T-cell (primary cell): ENCODE measurements at places on chromosomes 16 and 17. TPM values are rescaled to one million over a fixed set of nuclear protein-coding genes. Genes with fewer than 3 reads are reported as not detected.

DNA sequence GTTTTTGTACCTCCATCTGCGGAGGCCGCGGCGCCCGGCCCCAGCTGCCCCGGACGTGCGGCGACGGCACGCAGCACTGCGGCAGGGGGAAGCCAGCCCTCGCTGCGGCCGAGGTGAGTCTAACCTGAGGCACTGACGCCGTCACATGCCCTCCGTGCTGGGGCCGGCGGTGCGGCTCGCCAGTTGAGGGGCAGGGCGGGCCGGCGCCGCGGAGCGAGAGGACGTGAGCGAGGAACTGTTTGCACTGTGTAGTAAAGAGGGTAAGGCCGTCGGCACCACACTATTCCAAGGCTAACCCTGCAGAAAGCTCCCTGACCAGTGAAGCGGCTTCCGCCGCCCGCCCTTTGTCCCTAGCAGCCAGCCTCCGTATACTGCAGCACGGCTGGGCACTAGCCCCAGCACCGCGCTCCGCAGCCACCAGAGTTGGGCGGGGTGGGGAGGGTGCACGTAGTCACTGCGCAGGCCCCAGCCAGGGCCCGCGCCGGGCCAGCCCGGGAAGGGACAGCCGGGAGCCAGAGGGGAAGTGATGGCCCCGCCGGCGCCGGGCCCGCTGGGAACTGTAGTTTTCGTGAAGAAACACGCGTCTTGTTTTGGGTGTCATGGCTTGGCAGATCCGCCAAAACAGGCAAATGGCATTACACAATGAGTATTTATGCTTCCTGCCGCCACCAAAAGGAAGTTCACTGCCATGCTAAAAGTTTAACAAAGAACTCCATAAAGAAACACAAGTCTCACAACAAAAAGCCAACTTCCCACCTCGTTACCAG is 580 bp upstream of the KANSL1 start:
- H3K4me1 ChIP-seq, result peaks cover 39% of the 10 kb centered on the region
- H3K27me3 ChIP-seq, result no peaks in the 10 kb centered on the region
- peak; percentile 96 for DNase-seq
- H3K27ac ChIP-seq, result peak overlapping the region; percentile 100
- no peaks in the 10 kb centered on the region for H3K36me3 ChIP-seq

DNA sequence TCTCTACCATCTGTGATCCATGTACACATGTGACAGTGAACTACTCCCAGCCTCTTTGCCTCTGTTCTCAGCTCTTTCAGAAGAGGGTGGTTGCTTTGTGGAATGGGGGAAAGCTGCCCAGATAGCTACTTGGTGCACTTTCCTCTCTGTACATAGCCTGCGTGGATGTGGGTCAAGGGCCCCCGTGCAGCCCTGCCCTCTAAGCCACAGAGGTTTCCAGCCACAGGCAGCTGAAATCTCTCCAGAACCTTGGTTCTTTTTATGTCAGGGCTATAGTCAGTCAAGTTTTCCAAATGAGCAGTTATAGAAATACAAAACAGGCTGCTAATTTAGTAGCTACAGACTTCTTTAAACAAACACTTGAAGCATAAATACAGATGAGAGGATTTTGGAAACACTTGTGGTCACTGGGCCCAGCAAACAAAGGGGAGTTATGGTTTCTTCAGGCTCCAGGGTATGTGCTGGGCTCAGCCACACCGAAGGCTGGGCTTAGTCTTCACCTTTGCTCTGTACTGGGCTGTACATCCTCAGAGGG is 199.7 kb upstream of the ASIC2 start:
- H3K4me1 ChIP-seq, result no peaks in the 10 kb centered on the region
- H3K27me3 ChIP-seq, result no peaks in the 10 kb centered on the region
- H3K36me3 ChIP-seq, result no peaks in the 10 kb centered on the region
- no peak for DNase-seq
- no peak overlapping the region for H3K27ac ChIP-seq
- H3K4me3 ChIP-seq, result no peak overlapping the region

SLC2A4 gene
- not detected for total RNA-seq

CPHXL gene
- total RNA-seq, result not detected

KRT15 gene
- not detected for total RNA-seq

DNA sequence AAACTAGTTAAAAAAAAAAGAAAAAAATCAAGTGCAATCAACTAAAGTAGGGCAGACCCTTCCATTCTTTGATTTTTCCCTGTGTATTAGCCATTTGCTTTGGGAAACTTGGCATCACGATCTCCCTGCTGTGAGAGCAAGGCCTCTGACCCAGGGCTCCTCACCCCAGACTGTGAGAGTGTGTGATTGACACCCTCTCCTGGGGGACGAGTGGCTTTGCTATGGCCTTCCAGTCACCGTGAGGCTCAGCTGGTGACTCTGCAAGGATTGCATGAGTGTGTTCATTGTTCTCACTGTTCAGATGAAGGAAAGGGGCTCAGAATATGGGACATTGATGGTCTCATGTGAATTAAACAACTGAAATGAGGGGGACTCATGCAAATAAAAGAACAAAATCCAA is 69.0 kb upstream of the BCAR1 start:
- no peak overlapping the region for H3K4me3 ChIP-seq
- DNase-seq, result no peak
- H3K4me1 ChIP-seq, result peaks cover 27% of the 10 kb centered on the region

- H3K4me1 ChIP-seq, result peaks cover 5% of the 10 kb centered on the region
- no peaks in the 10 kb centered on the region for H3K27me3 ChIP-seq
- no peak overlapping the region for H3K27ac ChIP-seq
- no peak overlapping the region for H3K4me3 ChIP-seq
Measured at GRCh38 chr17:17313350-17313991, 10.3 kb downstream of the NT5M start.

DNA sequence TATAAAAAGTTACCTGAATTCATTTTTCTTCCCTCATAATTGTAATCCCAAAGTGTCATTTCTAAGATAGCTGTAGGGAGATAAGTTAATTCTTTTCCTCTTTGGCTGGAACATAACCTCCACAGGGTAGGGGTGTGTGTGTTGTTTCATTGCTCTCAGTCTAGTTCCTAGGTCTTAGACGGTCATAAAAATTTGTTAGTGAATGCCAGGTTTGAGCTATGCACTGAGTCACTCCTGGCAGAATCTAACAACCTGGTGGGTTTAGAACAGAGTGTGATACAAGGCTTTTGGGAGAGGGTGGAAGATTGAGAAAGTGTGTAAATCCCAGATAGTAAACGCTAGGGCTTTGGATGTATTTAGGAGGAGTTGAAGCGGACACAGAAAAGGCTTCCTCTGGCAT is 894 bp upstream of the PHKG2 start:
- H3K27ac ChIP-seq, result peak overlapping the region; percentile 79
- no peaks in the 10 kb centered on the region for H3K27me3 ChIP-seq
- H3K4me3 ChIP-seq, result peak overlapping the region; percentile 74
- H3K36me3 ChIP-seq, result peaks cover 8% of the 10 kb centered on the region
- H3K4me1 ChIP-seq, result peaks cover 18% of the 10 kb centered on the region

DNA sequence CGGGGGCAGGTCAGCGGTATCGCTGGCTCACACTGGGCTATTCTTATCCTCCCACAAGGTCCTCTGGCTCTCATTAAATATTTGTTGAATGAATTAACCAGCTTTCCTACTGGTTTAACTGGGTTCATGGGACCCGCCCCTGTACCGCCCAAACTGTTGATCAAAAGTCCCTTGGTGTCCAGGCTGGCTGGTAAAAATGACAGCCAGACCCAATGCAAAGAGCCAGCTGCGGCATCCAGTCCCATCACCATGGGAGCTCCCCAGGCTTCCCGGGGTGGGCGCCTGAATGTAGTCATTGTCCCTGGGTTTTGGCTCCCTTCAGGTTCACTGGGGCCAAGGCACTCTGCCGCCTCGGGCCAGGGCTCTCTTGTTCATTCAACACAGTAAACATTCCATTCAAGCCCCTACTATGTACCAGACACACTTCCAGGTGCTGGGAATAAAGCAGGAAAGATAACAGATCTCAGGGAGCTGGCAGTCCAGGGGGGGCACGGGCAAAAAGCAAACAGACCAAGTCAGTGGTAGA is 11.7 kb upstream of the ATP2C2 start:
- H3K4me1 ChIP-seq, result no peaks in the 10 kb centered on the region
- DNase-seq, result no peak
- no peak overlapping the region for H3K27ac ChIP-seq
- no peaks in the 10 kb centered on the region for H3K27me3 ChIP-seq
- no peaks in the 10 kb centered on the region for H3K36me3 ChIP-seq

- peak overlapping the region; percentile 66 for H3K4me3 ChIP-seq
- peak overlapping the region; percentile 95 for H3K27ac ChIP-seq
- no peaks in the 10 kb centered on the region for H3K36me3 ChIP-seq
Measured at GRCh38 chr17:17840751-17841591, 4.2 kb upstream of the SREBF1 start.

DNA sequence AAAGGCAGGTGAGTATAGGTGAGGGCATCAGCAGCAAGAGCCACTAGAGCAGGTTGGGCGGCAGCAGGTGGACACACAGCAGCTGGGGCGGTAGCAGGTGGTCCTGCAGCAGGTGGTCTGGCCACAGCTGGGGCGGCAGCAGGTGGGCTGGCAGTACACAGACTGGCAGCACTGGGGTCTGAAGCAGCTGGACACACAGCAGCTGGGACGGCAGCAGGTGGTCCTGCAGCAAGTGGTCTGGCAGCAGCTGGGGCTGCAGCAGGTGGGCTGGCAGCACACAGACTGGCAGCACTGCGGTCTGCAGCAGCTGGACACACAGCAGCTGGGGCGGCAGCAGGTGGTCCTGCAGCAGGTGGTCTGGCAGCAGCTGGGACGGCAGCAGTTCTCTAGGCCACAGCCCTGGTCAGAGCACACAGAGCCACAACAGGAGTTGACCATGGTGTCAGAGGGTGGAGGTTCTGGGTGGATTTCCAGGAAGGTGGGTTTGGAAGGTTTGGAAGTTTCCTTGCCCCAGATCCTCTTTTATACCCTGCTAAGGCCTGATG is at the start of gene KRTAP4-2:
Gene KRTAP4-2 (minus strand): TSS at position 495 of the 545 bp plus-strand sequence. CDS start 57 bp downstream, at position 438.
- H3K27me3 ChIP-seq, result no peaks in the 10 kb centered on the region
- no peak for DNase-seq
- no peaks in the 10 kb centered on the region for H3K4me1 ChIP-seq
- no peak within 1 kb of the TSS for H3K4me3 ChIP-seq
- H3K36me3 ChIP-seq, result no peaks in the 10 kb centered on the region
- no peak within 1 kb of the TSS for H3K27ac ChIP-seq

DNA sequence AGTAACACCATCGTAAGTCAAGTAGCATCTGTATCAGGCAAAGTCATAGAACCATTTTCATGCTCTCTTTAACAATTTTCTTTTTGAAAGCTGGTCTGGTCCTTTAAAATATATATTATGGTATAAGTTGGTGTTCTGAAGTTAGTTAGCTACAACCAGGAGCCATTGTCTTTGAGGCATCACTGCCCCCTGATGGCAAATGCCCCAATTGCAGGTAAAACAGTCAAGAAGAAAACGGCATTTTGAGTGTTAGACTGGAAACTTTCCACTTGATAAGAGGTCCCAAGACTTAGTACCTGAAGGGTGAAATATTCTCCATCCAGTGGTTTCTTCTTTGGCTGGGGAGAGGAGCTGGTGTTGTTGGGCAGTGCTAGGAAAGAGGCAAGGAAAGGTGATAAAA is 14.1 kb downstream of the TP53 start:
- H3K4me1 ChIP-seq, result no peaks in the 10 kb centered on the region
- H3K4me3 ChIP-seq, result no peak overlapping the region
- no peak overlapping the region for H3K27ac ChIP-seq
- DNase-seq, result no peak
- H3K27me3 ChIP-seq, result no peaks in the 10 kb centered on the region

TSPAN10 gene
- 0.58 TPM for total RNA-seq

GRCh38 chr16:567373-568256 is 810 bp downstream of the NHLRC4 start:
- no peaks in the 10 kb centered on the region for H3K27me3 ChIP-seq
- no peak for DNase-seq
- peak overlapping the region; percentile 46 for H3K4me3 ChIP-seq
- peak overlapping the region; percentile 31 for H3K27ac ChIP-seq
- peaks cover 50% of the 10 kb centered on the region for H3K4me1 ChIP-seq
- H3K36me3 ChIP-seq, result no peaks in the 10 kb centered on the region

GRCh38 chr17:66087073-66087472 is 104.9 kb downstream of the CEP112 start:
- no peaks in the 10 kb centered on the region for H3K4me1 ChIP-seq
- no peaks in the 10 kb centered on the region for H3K36me3 ChIP-seq
- no peak for DNase-seq
- no peak overlapping the region for H3K4me3 ChIP-seq

PRSS8 gene
- 1.1 TPM for total RNA-seq

GRCh38 chr16:17409894-17410293 is 60.9 kb downstream of the XYLT1 start:
- no peaks in the 10 kb centered on the region for H3K27me3 ChIP-seq
- H3K4me1 ChIP-seq, result no peaks in the 10 kb centered on the region
- no peaks in the 10 kb centered on the region for H3K36me3 ChIP-seq
- no peak overlapping the region for H3K4me3 ChIP-seq

CX3CL1 gene
- total RNA-seq, result 0.13 TPM

GRCh38 chr16:53904533-53904932 is 200.6 kb downstream of the FTO start:
- no peak overlapping the region for H3K4me3 ChIP-seq
- no peaks in the 10 kb centered on the region for H3K27me3 ChIP-seq
- DNase-seq, result no peak
- no peaks in the 10 kb centered on the region for H3K36me3 ChIP-seq
- H3K4me1 ChIP-seq, result no peaks in the 10 kb centered on the region

KRT36 gene
- not detected for total RNA-seq

YBX2 gene
- 0.20 TPM for total RNA-seq

- no peaks in the 10 kb centered on the region for H3K4me1 ChIP-seq
- no peaks in the 10 kb centered on the region for H3K36me3 ChIP-seq
- no peak overlapping the region for H3K27ac ChIP-seq
- peaks cover 10% of the 10 kb centered on the region for H3K27me3 ChIP-seq
Measured at GRCh38 chr16:87000001-87000400, 317.2 kb downstream of the C16orf95 start.

SLC16A6 gene
- 4.4 TPM for total RNA-seq

DYNC1LI2 gene
- total RNA-seq, result 82.5 TPM

VMO1 gene
- total RNA-seq, result 0.38 TPM

- no peaks in the 10 kb centered on the region for H3K4me1 ChIP-seq
- no peak for DNase-seq
- peaks cover 8% of the 10 kb centered on the region for H3K27me3 ChIP-seq
- no peaks in the 10 kb centered on the region for H3K36me3 ChIP-seq
Measured at GRCh38 chr16:20348365-20349185, 3.9 kb downstream of the UMOD start.

MAPK8IP3 gene
- total RNA-seq, result 290 TPM

NPIPA5 gene
- 9.8 TPM for total RNA-seq

- DNase-seq, result no peak
- H3K27me3 ChIP-seq, result no peaks in the 10 kb centered on the region
- H3K27ac ChIP-seq, result peak overlapping the region; percentile 1
- no peak overlapping the region for H3K4me3 ChIP-seq
Measured at GRCh38 chr17:59355030-59355701, 23.7 kb downstream of the YPEL2 start.

DNA sequence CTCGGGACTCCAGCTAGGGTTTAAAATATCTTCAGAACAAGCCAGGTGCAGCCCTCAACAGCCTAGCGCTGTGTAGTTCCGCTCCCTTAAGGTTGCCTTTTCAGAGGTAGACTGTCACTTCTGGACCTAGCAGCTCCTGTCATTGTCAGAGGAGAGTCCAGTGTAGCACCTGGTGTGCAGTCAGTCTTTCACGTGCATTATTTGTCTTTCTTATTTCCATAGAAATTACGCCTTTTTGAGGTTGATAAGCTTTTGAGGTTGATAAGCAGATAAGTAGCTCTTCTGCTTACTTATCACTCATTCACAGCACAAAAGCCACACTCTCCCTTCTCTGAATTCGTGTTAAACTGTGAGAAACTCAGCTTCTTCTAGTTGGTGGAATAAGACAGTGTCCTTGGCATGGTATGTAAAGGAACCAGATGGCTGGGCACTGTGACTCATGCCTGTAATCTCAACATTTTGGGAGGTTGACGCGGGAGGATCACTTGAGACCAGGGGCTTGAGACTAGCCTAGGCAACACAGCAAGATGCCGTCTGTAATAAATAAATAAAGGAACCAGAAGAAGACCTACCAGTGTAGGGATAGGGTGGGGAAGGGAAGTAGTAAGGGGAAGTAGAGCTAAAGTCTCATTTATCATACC is 10.2 kb downstream of the EEF2K start:
- H3K4me3 ChIP-seq, result no peak overlapping the region
- H3K27me3 ChIP-seq, result no peaks in the 10 kb centered on the region
- no peaks in the 10 kb centered on the region for H3K4me1 ChIP-seq
- H3K27ac ChIP-seq, result no peak overlapping the region
- peaks cover 11% of the 10 kb centered on the region for H3K36me3 ChIP-seq
